ENCODE measurements at places on chromosomes 11 and 22.
A peak's percentile ranks its signal among the peaks of the same experiment; 100 is the strongest.

DNA sequence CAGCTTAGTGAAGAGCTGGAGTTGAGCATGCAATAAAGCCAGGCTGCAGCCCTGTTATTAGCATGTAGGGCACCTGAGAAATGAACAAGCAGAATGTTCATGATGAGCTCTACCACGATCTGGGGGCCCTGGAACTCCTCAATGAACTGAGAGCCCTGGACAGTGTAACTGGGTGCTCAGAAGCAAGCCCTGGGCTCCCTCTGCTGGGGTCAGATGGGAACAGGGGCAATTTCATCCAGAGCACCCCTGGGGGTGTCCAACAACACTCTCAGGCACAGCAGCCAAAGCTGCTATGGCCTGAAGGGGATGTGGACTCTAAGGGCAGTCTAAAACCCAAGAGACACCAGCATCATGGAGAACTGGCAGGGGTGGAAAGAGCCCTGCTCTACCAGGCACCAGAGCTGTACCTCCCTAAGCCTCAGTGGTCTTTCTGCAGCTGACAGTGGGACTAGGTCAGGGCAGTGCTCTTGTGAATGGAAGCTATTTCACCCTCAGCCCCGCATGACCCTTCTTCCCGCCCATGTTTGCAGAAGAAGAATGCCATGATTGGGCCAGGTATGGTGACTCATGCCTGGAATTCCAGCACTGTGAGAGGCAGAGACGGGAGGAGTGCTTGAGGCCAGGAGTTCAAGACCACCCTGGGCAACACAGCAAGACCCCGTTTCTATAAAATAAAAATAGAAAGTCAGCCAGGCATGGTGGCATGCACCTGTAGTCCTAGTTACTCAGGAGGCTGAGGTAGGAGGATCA is 28.9 kb downstream of the THOC5 start:
- no peak for DNase-seq

DNA sequence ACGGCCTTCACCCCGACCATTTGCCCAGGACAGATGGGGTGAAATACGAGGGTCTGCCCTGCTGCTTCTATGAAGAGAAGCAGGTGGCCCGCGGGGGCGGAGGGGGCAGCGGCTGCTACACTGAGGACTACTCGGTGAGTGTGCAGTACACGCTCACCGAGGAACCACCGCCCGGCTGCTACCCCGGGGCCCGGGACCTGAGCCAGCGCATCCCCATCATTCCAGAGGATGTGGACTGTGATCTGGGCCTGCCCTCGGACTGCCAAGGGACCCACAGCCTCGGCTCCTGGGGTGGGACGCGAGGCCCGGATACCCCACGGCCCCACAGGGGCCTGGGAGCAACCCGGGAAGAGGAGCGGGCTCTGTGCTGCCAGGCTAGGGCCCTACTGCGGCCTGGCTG is 11.2 kb downstream of the C22orf31 start:
- no peak for DNase-seq

DNA sequence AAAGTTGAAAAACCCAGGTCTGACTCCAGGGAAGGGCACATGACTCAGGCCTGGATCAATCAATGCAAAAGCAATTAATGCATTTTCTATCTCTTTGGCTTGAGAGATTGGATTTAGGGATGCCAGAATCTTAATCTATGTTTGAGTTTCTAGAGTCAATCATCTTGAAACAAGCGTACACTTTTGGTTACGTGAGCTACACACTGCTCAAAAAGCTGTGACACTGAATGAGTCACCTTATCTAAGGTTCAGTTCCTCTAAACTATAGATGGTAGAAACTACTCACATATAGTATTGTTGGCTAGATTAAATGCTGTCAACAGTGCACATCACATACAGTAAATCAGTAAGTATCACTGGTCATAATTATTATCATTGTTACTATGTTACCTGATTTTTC is 24.2 kb downstream of the MRE11 start:
- no peak for DNase-seq

- no peak for DNase-seq
Observed at GRCh38 chr11:2701898-2702434, 2.2 kb upstream of the KCNQ1OT1 start.

DNA sequence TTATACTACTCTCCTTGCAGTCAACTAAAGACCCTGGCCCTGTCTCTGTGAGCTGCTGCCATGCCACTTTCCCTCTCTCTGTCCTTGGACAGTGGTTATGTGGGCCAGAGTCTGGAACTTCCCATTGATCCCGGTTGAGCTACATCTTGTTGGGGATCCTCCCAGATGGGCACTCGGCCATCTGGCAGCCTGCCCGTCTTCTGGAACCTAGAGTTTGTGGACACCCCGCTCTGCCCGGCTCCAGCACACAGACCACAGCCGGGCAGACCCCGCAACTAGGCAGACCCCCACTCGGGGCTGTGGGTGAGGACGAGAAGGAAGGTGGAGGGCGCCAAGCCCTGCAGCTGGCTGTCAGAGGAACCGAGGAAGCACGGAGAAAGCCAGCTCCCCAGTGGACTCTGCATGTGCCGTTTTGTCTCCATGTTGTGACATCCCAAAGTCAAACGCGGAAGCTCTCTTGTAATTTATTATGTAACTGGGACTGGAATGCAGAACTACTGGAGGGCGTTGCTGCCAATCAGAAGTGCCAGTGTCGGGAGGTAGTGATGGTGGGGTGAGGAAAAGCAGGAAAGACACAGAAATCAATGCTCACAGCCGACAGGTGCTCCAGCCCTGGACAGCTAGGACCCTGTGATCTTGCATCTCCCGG is 207.7 kb downstream of the CEP164 start:
- peak; percentile 86 for DNase-seq

GRCh38 chr11:75422248-75423231 is 10.5 kb downstream of the KLHL35 start:
- no peak for DNase-seq

DNA sequence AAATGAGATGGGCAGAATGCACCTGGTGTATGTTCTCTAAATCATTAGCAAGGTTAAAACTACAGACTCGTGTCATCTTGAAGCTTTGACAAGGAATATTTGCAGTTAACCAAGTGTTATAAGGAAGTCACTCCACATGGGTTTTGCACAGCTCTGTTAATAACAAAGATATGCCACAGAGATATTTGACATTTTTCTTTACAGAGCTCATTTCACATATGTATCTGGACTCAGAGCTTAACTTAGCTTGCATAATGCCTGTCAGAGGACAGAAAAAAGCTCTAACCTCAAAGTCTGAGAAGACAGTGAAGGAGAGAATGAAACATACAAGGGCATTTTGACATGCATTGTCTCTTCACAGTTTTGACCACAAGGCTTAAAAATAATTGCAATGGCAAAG is 105.5 kb downstream of the C11orf87 start:
- no peak for DNase-seq

GRCh38 chr11:34067383-34068065 is 16.0 kb downstream of the CAPRIN1 start:
- DNase-seq = no peak

DNA sequence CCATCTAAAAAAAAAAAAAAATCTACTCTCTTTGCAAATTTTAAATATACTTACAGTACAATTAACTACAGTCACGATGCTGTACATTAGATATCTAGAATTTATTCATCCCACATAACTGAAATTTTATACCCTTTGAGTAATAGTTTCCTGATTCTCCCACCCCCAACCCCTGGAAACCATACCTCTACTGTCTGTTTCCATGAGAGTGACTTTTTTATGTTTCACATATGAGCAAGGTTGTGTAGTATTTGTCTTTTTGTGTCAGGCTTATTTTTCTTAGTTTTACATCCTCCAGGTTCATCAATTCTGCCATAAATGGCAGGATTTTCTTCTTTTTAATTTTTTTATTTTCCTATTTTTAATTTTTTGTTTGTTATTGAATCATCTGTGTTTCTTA is 3.2 kb downstream of the HBB start:
- DNase-seq = no peak

DNA sequence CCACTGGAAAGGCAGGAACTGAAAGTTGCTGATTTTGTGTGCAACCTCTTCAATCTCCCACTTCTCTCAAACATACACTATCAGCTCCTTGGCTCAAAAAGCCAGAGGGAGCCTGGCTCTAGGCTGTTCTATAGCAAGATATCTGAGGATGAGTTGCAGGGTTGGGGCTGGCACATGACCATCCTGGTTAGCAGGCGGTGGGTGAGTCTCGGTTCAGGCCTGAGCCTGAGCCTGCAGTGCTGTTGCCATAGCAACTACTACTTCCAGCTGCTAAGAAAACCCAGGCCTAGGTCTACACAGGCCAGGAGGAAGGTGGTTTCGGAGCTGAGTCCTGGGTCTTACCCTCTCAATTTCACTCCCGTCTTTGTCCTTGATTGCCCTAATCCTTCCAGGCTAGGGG is 39.0 kb downstream of the CWC15 start:
- no peak for DNase-seq

GRCh38 chr11:118168751-118169150 is 7.7 kb downstream of the SCN2B start:
- DNase-seq = no peak

DNA sequence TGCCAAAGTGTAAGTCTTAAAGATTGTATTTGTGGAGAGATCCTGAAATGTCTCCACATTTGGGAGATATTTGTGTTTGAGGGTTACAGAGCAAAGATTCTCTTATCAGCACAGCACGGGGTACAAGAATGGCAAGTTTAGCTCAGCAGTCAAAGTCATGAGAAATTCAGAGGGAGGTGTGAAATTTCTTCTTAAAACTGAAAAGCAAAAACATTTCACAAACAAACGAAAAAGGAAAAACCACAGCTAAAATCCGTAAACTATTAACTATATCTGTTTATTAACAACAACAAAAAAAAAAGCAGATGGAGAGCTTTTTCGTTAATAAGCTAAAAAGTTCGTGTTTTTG is 40.9 kb upstream of the ETS1 start:
- DNase-seq = no peak

DNA sequence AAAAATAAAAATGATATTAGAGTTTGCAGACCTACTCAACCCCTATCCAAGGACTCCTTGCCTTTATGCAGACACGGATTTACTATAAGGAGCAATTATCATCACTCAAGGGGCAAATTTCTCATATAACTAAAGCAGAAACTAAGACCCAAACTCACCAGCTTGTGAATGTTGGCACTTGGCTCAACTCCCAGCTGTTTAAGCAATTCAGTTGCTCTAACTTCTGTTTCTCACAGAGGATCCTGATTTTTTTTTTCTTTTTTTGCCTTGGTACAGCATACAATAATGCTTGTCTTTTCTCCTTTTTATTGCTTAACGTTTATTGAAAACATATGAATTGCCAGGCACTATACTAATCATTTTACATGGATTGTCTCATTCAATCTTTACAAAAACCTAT is 9.6 kb upstream of the CBLIF start:
- no peak for DNase-seq

- no peak for DNase-seq
Observed at GRCh38 chr22:48867891-48868290, 959.8 kb downstream of the BRD1 start.

- DNase-seq = no peak
Observed at GRCh38 chr11:99534812-99535211, 514.1 kb downstream of the CNTN5 start.

GRCh38 chr11:20226933-20227332 is 66.7 kb upstream of the DBX1 start:
- DNase-seq = no peak

- DNase-seq = no peak
Observed at GRCh38 chr22:32687801-32688200, 113.7 kb upstream of the TIMP3 start.

GRCh38 chr11:76629116-76629852 is 41.3 kb downstream of the LRRC32 start:
- no peak for DNase-seq

GRCh38 chr22:31646186-31647019 is 15.6 kb downstream of the PISD start:
- DNase-seq = no peak

GRCh38 chr11:14374922-14375830 is 16.2 kb upstream of the RRAS2 start:
- no peak for DNase-seq

DNA sequence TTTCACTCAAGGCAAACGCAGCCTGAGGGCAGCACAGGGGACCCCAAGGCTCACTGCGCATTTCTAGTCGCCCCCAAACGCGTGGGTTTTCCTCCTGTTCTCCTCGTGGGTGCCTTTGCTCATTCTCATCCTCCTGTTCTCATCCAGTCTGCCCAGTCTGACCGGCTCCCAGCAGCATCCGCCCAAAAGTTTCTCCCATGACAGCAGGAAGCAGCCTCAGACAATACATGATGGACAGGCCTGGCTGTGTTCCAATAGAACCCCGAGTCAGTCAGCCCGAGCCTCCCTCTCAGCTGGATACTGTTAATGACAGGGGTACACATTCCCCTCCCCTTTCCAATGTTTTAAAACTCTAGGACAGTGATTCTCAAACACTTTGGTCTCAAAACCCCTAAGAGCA is 22.5 kb upstream of the KRTAP5-7 start:
- no peak for DNase-seq

DNA sequence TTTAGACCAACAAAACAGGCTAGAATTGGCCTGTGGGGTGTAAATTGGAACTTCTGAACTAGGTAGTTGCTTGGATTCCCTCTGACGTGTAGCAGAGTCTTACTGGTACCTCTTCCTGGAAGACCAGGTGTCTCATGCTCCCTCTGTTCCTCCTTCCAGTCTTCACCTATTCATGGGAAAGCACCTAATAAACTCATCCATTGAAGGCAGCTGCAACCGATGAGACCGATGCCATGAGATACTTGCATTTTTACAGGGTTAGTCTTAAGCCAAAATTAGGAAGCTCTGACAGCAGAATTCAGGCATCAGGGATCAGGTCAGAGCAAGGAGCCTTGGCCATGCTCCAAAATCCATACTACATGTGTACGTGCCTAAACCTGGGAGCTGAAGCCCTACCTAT is 13.2 kb upstream of the HEPHL1 start:
- no peak for DNase-seq

DNA sequence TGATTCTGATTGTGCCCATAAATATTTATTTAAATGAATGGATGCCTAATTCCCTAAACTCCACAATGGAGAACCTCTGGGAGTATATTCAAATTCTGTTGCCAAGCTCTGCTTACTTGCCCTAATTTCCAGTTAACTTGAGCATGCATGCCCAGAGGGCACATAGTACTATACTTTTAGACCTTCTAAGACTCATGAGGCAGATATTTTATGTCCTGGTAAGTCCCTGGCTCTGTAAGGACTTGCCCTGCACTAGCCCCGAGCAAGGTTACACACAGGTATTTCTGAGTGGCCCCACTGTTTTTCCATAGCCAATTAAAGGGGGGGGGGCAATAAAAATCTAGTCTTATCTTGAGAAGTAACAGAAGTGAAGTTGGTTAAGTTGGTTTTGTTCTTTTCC is 21.1 kb upstream of the CAPRIN1 start:
- no peak for DNase-seq

- no peak for DNase-seq
Observed at GRCh38 chr22:28095316-28096095, 176.4 kb upstream of the PITPNB start.

GRCh38 chr11:69497221-69497787 is 15.8 kb downstream of the LINC01488 start:
- DNase-seq = peak; percentile 42

GRCh38 chr22:49324527-49325491 is 502.9 kb downstream of the BRD1 start:
- DNase-seq = no peak

GRCh38 chr11:74522776-74523175 is 29.3 kb upstream of the LIPT2 start:
- no peak for DNase-seq

GRCh38 chr11:102603091-102603490 is 22.0 kb downstream of the MMP20 start:
- DNase-seq = peak; percentile 89

All from putamen (tissue), 1 donor.